ENCODE measurements at places on chromosomes 3 and 15.

DNA sequence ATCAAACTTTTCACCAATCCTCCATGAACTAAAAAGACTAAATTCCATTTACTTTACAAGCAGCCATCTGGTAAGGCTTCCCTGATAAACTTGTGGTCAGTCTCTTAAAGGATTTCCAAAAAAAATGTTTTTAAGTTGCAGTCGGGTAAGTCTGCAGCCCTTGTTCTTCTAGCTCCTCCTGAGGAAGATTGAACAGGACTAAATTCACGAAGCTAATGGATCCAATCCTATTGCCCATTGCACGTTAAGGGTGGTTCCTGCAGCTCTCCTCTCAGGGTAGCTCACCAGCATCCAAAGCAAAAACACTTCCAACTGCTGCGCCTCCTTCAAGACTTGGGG is 2.8 kb downstream of the HES1 start:
- DNase-seq = no peak

GRCh38 chr15:39565851-39566250 is 15.0 kb upstream of the THBS1 start:
- no peak for DNase-seq

DNA sequence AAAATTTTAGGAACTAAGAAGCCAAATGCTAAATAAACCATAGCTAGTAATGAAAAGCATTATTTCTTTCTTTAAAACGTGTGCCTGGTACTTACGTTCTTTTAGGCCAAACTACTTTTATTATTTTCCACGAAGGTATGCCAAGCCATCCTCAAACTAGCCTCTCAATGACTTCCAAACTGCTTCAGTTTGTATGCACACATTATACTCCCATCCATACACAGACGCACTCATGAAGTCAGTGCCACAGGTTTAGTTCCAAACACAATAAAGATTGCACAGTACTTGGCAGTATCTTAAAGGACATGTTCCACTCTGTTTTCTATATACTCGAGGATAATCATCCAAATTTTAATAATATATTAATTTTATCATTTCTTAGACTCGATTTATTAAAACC is 609.2 kb upstream of the ZNF385D start:
- DNase-seq = no peak

- no peak for DNase-seq
These were observed at the start of gene ACKR4 for GRCh38 chr3:132596816-132597433. Gene ACKR4, plus strand, starts transcription at chr3:132597270. Its CDS starts 3,128 bp downstream, at chr3:132600398.

DNA sequence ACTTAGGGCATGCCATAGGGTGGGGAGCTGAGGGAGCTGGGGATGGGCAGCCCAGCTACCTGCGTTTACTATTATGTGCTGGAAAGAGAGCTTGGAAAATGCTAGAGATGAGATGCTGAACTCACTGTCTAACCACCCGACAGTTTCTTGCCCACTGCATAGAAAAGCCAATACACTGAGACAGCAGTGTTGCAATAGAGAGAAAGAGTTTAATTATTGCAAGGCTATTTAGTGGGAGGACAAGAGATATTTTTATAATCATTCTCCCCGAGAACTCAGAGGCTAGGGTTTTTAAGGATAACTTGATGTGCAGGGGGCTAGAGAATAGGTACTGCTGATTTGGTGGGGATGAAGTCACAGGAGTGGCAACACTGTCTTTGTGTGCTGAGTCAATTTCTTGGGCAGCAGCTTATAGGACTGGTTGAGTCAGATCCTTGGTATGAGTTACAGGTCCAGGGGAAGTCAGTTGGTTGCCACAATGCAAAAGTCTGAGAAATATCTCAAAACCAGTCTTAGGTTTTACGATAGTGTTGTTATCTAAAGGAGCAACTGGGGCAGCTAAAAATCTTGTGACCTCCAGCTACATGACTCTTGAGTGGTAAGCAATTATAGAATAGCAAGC is 205.9 kb downstream of the GABRG3 start:
- no peak for DNase-seq

GRCh38 chr3:159482241-159482993 is 506.2 kb upstream of the IL12A start:
- no peak for DNase-seq

- no peak for DNase-seq
These were observed 26.8 kb downstream of the CMC1 start for GRCh38 chr3:28267984-28268849.

- no peak for DNase-seq
These were observed 420.6 kb downstream of the MECOM start for GRCh38 chr3:169242708-169243513.

GRCh38 chr15:69755551-69756310 is 303.1 kb downstream of the RPLP1 start:
- peak; percentile 63 for DNase-seq

GRCh38 chr3:150124142-150124541 is 153.4 kb upstream of the PFN2 start:
- DNase-seq = no peak

DNA sequence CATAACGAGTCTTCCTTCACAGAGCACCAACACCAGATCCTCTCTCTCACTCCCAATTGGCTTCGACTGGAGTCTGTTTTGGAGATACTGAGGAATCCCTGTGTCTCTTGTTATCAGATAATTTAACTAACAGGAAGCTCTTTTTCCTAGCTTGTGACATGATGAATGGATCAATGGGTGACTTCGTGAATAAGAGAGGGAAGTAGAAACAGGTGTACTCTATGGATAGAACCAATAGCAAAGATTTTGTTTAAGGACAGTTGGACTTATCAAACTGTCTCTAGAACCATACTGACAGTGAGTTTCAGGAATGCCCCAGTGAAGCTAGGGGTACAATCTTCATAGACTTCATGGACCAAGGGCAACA is 29.4 kb upstream of the KLHL6 start:
- no peak for DNase-seq

DNA sequence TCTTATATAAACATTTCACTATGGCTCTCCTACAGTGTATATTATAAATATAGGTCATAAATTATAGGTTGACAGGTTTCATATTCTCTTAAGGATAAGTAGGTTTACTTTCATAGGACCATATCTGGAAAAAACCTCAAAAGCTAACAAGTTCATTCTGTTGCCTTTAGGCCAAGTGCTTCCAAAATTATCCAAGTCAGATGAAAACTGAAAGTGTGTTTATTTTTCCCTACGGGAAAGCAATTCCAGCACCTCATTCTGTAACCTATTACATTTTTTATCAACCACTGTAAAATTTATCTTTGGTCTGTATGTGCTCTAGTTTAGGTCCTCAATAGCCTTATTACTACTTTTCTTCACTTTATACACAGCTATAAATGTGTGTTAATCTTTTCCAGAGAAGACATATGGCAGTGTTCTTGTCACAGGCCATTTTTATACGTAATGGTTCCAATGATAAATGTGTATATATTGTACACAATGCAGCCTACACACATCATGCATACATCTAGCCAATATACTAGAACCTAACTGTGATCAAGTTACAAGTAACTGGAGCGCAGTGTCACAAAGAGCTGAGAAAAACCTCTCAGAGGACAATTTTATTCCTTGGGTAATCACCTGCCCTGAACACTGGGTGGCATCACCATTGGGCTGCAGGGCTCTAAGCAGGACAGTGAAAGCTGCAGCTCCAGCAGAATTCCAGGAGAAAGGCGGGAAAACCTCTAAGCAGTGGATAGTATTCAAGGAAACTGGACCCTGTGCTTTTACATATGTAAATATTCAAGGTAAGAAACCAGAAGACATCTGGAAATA is 251.3 kb downstream of the CTNNB1 start:
- DNase-seq = no peak

GRCh38 chr3:57982561-57983243 is 25.5 kb upstream of the FLNB start:
- no peak for DNase-seq

GRCh38 chr3:182802413-182803390 is 9.4 kb downstream of the ATP11B start:
- DNase-seq = no peak

DNA sequence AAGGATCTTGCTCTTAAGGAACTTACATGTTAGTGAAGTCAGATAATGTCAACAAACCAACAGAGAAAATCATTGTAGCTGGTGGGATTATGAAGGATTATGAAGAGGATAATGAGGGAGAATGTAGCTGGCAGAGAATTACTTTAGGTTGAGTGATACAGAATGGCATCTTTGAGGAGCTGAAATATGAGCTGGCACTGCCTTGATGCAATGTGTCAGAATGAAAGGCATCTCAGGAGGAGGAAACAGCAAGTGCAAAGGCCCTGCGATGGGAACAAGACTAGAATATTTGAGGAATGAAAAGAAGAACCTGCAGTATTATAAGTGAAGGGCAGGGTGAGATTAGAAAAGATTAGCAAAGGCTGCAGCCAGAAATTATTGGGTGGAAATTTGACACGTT is 237.2 kb upstream of the ADAMTS9 start:
- DNase-seq = no peak

DNA sequence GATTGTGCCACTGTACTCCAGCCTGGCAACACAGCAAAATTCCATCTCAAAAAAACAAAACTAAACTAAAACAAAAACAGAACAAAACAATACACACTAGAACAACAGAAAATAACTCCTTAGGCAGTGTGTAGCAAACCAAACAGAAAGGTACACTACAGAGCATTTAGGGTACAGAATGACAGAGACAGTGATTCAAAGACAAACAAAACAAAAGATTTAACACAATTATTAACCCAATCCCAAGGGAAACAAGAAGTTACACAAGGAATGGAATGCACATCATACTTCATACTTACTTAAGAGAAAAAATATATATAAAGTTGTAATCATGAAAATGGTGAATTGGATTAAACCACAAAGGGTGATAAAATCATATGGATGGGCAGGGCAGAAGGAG is 12.9 kb downstream of the SLC25A20 start:
- DNase-seq = no peak

DNA sequence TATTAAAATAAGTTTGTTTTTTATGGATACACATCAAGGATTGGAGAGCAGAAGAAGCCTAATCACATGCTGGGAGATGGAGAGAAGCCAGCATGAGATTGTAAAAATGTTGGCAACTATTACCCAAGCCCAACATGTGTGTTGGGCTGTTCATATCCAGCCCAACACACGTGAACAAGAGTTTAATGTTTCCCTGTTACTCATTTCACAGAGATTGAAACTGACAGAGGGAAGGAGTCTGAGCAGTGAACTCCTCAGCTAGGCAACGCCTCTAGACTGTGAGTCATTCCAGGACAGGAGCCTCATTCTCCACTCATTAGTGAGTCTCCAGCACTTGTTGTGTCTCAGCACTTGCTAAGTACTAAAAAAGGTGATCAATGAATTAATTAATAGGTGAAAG is 43.2 kb upstream of the CMSS1 start:
- no peak for DNase-seq

GRCh38 chr3:172317984-172318383 is 130.3 kb downstream of the GHSR start:
- DNase-seq = no peak

- DNase-seq = no peak
These were observed 131.7 kb upstream of the ROBO2 start for GRCh38 chr3:76908156-76908555.

DNA sequence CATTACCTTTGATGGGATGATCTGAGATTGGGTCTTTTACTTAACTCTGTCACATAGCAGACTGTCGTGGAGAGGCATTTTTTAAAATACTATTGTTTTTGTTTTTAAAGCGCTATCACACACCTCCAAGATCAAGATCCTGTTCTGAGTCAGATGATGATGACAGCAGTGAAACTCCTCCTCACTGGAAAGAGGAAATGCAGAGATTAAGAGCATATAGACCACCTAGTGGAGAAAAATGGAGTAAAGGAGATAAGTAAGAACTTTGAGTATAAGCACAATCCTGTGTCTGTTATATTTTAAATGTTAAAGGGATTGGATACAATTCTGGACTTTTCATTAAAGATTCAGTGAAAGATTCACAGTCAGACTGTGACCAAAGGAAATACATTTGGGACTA is 18.4 kb upstream of the ZBTB47 start:
- peak; percentile 27 for DNase-seq

- no peak for DNase-seq
These were observed 2.1 kb downstream of the MAGEL2 start for GRCh38 chr15:23645371-23646164.

DNA sequence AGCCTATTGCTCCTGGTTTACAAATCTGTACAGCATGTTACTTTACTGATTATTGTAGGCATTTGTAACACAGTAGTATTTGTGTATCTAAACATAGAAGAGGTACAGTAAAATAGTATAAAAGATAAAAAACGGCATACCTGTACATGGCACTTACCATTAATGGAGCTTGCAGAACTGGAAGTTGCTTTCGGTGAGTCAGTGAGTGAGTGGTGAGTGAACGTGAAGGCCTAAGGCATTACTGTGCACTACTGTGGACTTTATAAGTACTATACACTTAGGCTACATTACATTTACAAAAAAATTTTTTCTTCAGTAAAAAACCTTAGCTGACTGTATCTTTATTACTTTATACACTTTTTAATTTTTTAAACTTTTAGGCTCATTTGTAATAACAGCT is 90.9 kb downstream of the RAP2B start:
- no peak for DNase-seq

GRCh38 chr15:64560998-64561397 is 100.6 kb downstream of the ZNF609 start:
- DNase-seq = no peak

DNA sequence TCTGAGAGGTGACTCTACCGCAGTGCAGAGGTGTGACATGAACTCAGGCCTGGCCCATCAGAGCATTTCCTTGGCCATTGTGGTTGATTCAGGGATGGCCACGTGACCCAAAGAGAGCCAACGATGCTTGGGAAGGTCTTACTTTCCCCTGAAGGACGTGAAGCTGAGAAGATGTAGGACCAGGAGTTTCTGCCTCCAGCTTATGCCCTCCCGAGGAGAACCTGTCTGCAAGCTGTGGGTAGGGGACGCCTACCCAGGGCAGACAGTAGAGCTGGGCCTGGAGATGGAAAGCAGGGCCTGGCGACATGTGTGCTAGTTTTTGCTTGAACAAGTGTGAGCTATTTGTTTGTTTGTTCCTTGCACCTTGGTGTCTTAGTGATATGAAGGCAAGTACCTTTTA is 89.4 kb downstream of the RPLP1 start:
- DNase-seq = no peak

- no peak for DNase-seq
These were observed 51.7 kb downstream of the OTOL1 start for GRCh38 chr3:161548301-161548700.

- DNase-seq = no peak
These were observed 375.6 kb upstream of the TPRG1 start for GRCh38 chr3:188796122-188796631.

GRCh38 chr3:188152660-188153436 is 1.1 kb upstream of the LPP start:
- no peak for DNase-seq
